ENCODE measurements at places on chromosomes 1 and 21.

DNA sequence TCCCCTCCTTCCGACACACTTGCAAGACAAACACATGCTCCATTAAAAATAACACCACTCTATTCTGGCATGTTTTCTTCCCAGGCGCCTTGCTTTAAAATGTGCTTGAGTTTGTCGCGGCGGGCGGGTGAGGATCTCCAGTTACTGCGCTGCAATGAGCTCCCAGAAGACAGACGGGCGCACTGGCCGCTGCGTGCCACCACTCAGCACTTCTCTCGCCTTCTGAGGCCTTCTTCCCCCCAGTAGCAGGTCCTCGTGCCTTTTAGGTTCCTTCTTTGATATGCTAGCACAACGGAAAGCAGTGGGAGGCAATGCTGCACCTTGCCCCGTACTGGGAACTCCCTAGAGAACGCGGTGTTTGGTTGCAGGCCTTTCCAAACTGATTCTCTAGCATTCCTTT, 279.5 kb upstream of the NR5A2 start:
- no peak for DNase-seq

DNA sequence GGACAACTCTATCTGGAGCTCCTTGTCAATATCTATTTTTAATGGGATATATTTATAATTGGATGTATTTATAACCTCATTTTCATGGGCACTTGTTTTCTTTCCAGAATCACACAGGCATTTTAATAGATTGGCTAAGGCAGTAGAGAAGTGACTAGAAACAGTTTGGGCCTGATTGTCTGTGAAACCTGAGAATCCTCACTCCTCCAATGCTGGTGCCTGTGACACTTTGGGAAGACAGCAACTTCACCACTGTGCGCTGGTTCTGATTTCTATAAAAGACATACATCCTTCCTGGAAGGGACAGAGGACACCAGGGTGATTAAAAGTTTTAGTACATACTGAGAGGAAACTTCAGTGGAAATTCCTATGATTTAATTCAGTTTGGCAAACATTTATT, 39.6 kb upstream of the RXRG start:
- DNase-seq = no peak

DNA sequence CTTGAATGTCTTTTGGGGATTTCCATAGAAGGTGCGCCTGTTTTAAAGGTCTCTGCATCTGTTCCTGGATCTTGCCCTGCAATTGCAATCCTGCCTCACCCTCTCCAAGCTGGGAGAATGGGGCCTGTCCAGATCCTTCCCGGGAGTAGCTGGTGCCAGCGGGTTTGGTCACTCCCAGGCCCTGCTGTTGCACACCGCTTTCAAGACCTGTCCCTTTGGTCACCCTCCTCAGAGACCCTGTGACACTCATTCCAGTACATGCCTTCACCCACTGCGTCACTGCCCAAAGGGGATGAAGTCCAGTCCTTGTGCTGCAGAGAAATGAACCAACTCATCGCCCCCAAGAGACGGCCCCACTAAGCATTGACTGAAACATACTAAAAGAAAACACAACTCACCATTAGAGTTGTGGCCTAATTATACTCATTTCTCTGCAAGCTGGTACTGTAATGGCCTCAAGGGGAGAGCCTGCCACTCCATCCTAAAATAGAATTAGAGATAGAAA, 1.9 kb upstream of the IRF2BP2 start:
- no peak for DNase-seq

DNA sequence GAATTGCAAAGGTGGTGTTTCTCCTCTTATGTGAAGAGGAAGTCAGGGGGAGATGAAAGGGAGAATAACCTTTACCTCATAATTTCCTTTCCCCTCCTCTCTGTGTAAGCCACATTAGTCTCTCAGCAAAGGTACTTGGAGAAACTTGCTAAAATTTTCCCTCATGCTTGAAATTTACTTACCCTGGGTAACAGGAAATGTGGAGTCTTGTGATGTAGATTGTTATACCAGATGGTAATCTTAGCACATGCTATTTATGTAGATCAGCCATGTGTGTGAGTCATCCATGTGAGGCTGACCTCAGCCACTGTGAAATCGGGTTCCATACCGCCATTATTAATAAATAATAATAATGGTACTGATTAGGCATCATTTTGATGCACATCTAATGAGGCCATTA, 128.4 kb downstream of the TGFB2 start:
- DNase-seq = no peak

- no peak for DNase-seq
Observed at GRCh38 chr21:28858424-28858823, 134.3 kb downstream of the LTN1 start.

- no peak for DNase-seq
Observed at GRCh38 chr1:31742462-31743212, 21.5 kb downstream of the ADGRB2 start.

- DNase-seq = no peak
Observed at GRCh38 chr1:178868706-178869105, 2.2 kb downstream of the ANGPTL1 start.

- DNase-seq = no peak
Observed at GRCh38 chr1:235403593-235403992, 36.4 kb downstream of the TBCE start.

- DNase-seq = no peak
Observed at GRCh38 chr21:30337276-30337744, at the start of gene KRTAP27-1. Gene KRTAP27-1, minus strand, starts transcription at chr21:30337694. Its CDS starts 26 bp downstream, at chr21:30337668.

DNA sequence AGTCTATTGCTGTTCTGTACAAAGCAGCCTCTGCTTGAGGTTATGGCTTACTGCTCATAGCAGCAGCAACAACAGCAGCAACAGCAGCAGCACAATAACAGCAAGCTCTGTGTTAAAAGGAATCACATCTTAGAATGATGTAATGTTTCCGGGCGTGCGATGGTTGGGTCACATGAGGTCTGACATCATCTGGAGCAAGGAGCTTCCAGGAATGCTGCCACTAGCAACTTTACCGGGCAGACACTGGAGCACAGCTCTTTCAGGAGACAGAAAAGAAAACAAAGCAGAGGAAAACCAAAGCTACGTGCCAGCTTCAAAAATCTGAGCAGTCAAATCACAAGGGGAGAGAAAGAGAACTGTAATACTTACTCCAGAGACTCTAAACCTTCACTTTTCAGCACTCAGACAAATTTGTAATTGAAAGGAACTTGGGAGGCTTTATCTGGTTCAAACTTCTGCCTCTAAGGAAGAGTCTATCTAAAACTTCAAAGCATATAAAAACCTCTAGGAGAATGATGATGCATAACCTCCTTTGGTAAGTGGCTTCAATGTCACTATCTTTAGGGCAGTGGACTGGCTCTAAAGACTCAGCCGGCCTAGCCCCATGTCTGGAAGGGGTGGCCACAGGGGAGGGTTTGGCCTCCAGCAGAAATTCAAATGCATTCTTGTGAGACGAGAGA, 28.3 kb upstream of the RAB3GAP2 start:
- no peak for DNase-seq

DNA sequence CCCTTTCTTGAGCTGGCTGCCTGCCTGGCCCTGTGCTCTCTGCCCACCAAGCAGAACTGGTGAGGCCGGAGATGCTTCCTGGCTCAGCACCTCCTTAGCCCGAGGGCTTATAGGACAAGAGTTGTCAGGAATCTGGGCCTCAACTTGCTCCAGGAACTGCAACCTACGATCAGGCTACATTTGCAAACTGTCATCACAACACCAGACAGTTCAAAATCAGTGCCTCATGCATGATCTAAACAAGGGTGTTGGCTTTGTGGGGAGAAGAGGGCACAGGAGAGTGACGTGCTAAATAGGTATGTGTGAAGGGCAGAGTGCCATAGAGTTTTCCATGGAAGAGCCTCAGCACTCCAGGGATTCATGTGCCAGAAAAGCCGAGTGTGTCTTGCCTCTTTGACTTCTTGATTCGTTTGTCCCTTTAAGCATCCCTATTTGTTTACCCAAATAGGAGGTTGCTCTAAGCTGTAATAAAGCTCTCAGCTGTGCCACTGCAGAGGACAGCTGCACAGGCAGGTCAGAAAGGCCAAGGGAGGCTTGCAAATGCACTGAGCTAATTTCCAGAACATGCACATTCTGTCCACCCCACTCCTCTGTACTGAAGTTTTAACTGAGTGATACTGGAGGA, 30.2 kb upstream of the NEK2 start:
- DNase-seq = no peak

DNA sequence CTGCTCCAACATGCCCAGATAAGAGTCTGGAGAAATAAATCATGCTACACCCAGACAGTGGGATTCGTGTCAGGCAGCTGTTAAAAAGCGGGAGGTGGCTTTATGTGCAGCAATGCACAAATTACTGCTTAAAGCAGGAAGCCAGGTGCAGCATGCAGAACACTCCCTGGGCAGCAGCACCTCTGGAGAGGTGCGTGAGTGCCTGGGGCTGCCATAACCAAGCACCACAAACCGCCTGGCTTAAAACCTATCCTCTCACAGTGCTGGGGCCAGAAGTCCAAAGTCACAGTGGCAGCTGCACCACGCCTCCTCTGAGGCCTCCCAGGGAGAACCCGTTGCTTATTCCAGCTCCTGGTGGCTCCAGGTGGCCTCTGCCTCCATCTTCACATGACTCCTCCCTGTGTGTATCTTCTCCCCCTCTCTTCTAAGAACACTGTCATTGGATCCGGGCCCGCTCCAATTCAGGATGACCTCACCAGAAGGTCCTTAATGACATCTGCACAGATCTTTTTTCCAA, 115.6 kb downstream of the SIK1 start:
- DNase-seq = no peak

GRCh38 chr1:198907423-198907746, 268.5 kb downstream of the PTPRC start:
- no peak for DNase-seq

GRCh38 chr1:182430263-182431068, 19.5 kb upstream of the RGSL1 start:
- DNase-seq = no peak

DNA sequence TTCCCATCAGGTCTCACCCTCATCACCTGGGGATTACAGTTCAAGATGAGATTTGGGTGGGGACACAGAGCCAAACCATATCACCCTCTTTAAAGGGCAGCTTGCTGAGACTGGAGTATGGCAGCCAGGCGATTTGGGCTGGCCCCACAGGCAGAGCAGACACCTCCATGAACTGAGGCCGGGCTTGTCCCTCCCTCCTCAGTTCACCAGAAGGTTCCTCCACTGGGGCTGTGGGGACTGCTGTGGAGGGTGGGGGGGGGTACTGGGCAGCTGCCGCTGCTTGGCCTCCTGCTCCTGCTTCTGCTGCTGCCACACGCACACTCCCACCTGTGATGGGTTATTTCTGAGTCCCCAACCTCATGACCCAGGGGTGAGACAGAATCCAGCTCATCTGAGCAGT, 53.9 kb upstream of the PDE9A start:
- no peak for DNase-seq

GRCh38 chr1:75795703-75796193, 934 bp upstream of the MSH4 start:
- no peak for DNase-seq

DNA sequence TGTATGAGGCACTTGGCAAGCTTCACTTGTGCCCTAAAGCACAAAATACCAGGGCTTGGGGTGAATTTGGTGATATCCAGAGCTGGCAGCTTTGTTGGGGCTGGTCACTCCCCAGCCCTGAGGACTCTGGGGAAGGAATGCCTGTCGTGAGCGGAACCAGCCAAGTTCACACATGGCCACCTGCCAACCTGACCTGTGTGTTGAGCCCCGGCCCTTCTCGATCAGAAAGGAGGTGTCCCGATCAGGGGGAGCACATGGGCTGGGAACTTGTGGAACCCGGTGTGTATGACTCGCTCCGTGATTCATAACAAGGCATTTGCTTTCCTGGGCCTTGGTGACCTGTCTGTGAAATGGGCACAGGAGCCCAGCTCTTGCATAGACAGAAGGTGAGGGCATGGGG, 43.1 kb downstream of the AGPAT3 start:
- DNase-seq = no peak

DNA sequence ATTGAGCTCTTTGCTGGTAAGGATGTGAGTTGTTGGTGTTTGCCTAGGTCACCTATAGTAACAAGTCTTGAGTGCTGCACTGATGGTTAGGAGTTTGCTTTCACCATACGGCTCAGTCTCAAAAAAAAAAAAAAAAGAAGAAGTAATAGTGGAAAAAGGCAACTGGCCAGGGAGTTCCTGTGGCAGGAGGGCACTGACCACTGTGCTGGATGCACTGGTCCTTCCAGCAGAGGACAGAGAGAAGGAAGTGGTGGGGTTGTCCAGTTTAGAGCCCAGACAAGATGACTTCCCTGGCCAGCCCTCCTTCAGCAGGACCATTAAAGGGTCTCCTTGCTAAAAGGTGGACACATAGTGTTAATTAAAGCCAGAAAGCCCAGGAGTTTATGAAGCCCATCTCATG, 11.9 kb upstream of the PTCH2 start:
- no peak for DNase-seq

DNA sequence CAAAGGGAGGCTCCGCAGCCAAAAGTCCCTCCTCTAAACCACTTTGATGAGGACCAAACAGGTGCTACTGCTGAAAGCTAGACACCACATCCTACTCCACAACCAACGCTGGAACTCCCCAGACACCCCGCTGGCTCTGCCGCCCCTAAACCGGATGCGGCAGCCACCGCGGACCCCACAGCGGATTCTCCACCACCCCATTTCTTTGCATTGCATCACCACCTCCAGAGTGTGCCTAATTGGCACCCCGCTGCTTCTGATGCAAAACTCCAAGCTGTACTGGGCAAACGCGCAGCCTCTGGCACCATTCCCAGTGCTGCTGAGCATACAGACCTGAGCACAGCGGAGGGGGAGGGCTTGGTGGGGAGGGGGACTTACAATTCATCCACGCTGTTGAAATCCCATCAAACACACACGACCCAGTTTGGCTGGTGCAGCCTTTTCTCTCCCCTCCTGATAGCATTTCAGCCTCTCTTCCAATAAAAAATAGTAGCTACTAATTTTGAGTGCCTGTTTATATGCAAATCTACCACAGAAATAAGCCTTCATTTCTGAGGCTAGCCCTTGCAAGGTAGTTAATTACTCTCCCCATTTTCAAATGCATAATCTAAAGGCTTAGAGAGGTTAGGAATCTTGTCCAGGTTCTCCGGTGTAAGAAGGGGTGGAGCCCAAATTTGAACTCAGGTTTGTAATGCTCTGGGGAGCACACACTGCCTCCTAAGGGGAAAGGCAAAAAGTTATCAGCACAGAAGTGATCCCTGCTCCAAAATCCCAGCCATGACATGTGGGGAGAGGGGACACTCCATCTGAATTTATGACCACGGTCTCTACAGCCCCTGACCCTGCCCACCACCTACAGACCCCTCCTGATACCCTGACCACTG, 12.2 kb upstream of the RGS16 start:
- DNase-seq = peak; percentile 75

GRCh38 chr1:205827623-205828022, 14.6 kb upstream of the SLC41A1 start:
- DNase-seq = no peak

- peak; percentile 56 for DNase-seq
Observed at GRCh38 chr1:156591432-156592157, at the start of gene NAXE. Gene NAXE, plus strand, starts transcription at chr1:156591776. Its CDS starts 29 bp downstream, at chr1:156591805.

GRCh38 chr1:52239708-52240001, 97.8 kb downstream of the ZFYVE9 start:
- DNase-seq = no peak

GRCh38 chr21:45152265-45152746, 77.9 kb downstream of the ADARB1 start:
- peak; percentile 60 for DNase-seq

DNA sequence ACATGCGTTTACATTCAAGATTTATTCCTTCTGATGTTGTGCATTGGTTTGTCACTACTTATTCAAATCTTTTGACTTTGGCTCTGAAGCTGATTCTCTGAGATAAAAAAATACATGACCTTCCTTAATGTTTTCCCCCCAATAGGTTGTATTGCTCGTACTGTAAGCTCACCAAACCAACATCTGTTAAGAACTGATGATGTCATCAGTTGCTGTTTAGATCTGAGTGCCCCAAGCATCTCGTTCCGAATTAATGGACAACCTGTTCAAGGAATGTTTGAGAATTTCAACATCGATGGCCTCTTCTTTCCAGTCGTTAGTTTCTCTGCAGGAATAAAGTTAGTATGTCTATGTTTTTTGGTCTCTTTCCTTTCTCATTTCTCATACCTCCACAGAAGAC, 390.2 kb downstream of the ZP4 start:
- no peak for DNase-seq
